ENCODE measurements at places on chromosomes 2 and 18. TPM values are rescaled to one million over a fixed set of nuclear protein-coding genes. Genes with fewer than 3 reads are reported as not detected.

SP140 gene
- total RNA-seq, result not detected

TWIST2 gene
- 0.16 TPM for total RNA-seq

ASB18 gene
- total RNA-seq, result not detected

GREB1L gene
- 1.3 TPM for total RNA-seq

AGXT gene
- total RNA-seq, result not detected

GPR55 gene
- total RNA-seq, result not detected

Data from bladder microvascular endothelial cell (primary cell).